Activated CD4-positive, alpha-beta memory T cell treated with anti-CD3 and anti-CD28 coated beads, Interleukin-2, amount 10 ng/mL, durations not matched to agents 7 days and 5 days (primary cell): ENCODE measurements at places on chromosomes 7 and 10. TPM values are rescaled to one million over a fixed set of nuclear protein-coding genes. Genes with fewer than 3 reads are reported as not detected.

Gene PIP
- total RNA-seq = not detected

DNA sequence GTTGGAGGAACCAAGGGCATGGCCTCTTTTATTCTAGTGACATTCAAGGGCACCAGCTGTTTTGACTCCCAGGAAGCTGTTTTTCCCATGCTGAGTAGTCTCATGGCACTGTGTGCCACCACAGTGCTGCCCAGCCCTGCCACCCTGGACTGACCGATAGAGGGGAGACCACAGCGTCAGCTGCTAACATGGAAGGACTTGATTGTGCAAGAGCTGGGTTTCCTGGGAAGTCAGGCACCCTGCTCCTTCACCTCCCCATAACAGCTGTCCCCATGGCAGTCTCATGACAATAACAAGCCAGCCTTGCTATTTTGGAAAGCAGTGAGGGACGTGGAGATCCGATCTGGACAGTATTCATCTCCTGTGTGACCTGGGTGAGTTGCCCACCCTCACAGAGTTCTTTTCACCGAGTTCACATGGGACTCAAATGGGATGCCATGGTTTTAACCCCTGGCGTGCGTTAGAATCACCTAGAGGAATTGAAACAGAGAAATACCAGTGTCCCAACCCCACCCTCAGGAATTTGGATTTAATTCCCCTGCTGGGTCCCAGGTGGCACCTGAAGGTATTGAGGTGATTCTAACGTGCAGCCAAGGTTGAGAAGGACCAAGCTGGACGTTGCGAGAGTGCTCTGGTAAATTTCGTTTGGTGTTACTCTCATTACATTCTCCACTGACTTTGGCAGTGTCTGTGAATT is 174.8 kb downstream of the CELF2 start:
- DNase-seq = no peak

GRCh38 chr10:21989453-21990154 is 13.9 kb downstream of the DNAJC1 start:
- peak; percentile 37 for DNase-seq

DNA sequence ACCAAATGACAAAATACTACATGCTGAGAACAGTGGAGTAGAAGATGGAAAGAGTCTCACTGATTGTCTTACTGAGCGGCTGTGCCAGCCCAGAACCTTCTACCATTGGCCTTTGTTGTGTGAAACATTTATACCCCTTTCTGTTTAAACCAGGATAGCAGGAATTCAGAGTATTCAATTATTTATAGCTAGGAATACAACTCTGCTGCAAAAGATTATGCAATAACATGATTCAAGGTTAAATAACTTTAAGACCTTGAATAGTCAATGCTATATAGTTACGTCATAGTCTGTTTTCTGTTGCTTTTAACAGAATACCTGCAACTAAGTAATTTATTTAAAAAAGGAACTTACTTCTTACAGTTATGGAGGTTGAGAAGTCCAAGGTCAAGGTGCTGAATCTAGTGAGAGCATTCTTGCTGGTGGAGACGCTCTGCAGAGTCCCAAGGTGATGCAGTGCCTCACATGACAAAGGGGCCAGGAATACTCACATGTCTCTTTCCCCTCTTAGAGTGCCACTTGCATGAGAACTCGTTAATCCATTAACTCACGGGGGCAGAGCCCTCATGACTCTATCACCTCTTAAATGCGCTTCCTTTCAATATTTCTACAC is 371.8 kb downstream of the MDFIC start:
- no peak for DNase-seq

DNA sequence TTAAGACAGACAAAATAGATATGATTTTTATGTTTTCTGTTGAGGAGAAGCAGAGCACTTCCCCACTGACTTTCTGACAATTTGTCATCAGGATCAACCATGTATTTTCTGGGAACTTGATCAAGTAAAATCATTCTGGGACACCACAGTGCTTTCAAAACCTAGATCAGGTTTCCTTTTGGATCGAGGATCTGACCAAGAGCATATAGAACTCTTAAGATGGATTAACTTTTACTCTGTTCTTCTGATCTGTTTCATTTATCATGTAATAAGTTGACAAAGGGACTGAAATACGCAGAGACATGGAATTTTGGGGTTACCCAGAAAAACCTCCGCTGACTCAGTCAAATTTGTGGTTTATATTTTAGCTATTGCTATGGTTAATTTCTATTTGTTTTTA is 136.0 kb upstream of the WNT16 start:
- no peak for DNase-seq

- no peak for DNase-seq
Observed at GRCh38 chr7:47873762-47874161, 74.5 kb downstream of the PKD1L1 start.

DNA sequence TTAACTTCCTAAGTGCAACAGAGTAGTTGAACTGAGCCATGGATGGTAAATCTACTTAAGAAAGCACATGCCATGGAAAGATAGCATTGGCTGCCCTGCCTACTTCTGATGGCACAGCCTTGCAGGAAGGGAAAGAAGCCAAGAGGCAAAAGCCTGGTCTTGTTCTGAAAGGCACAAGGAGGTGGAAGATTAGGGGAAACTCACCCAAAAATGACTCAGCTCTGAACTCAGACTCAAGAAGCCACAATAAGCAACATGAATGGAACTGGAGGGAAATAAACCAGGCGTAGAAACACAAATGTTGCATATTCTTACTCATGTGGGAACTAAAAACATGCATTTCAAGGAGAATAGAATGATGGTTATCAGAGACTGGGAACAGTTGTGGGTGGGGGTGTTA is 20.8 kb upstream of the ALOX5 start:
- no peak for DNase-seq

- no peak for DNase-seq
Observed at GRCh38 chr7:94042381-94042780, 38.2 kb upstream of the BET1 start.

Gene LRMDA
- total RNA-seq = not detected

- peak; percentile 36 for DNase-seq
Observed at GRCh38 chr10:1047937-1048336, 982 bp downstream of the IDI1 start.

Gene ZNF511
- total RNA-seq = 45.7 TPM

GRCh38 chr10:14192746-14193145 is 138.0 kb downstream of the FRMD4A start:
- DNase-seq = no peak

Gene HMX3
- not detected for total RNA-seq

DNA sequence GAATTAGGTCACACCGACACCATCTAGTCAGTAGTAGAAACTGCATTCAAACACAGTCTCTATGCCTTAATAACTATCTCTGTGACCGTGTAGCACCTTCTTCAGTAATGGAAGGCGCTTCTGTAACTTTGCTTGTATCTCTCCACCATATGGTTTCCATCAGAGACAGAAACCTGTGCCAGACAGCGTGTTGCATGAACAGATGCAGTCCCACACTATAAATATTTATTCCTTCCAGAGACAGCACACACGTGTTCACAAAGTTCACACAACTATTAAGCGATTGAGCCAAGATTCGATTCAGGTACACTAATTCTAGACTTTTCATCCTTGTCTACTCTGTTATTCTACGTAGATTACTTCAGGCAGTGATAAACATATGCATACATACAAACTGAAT is 873.9 kb upstream of the MBL2 start:
- no peak for DNase-seq

- no peak for DNase-seq
Observed at GRCh38 chr10:61921143-61921542, 19.6 kb downstream of the ARID5B start.

GRCh38 chr7:30775992-30776391 is 4.8 kb downstream of the MINDY4 start:
- no peak for DNase-seq

Gene IFIT1B
- total RNA-seq = not detected

GRCh38 chr7:5596046-5596895 is 172.6 kb upstream of the TNRC18 start:
- DNase-seq = peak; percentile 80

Gene IL15RA
- 22.1 TPM for total RNA-seq

DNA sequence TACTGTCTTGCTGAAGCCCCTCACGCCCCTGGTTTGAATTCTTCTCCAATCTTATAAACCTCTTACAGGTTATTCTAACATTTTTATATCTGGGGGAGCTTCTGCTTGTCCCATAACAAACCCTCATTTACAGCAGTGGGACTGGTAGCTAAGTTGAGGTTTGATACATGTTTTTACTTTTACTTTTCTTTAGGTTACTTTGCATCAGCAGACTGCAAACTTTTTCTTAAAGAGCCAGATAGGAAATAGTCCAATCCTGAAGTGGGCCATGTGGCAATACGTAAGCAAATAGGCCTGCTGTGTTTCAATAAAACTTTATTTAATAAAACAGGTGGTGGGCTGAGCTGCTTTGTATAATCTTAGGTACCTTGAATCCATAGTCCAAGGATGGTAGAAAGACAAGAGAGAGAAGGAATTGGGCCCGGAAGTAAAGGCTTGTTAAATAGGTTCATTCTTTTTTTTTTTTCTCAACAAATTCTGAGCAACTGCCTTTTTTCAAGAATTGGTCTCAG is 27.3 kb downstream of the RAB18 start:
- DNase-seq = no peak

DNA sequence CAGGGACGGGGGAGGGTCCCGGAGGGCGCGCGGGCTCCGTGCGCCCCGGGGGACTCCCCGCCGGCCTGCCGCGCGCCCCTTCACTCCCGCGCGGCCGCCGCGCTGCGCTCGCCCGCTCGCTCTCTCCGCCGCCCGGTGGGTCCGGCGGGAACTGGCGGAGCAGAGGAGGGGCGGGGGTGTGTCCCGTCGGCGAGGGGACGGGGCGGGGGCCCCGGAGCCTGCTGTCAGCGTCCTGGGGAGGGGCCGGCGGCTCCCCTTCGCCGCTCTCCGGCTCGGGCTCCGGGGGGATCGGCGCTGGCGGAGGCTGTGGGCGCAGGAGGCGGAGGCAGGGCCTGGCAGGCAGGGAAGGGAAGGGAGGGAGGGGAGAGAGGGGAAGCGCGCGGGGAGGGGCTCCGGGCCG is at the start of gene SH3PXD2A:
TSS of gene SH3PXD2A (minus strand) at position 153 of the 400 bp plus-strand sequence. CDS start 310 bp downstream, outside the sequence.
- DNase-seq = peak; percentile 42

Gene BHLHA15
- 0.43 TPM for total RNA-seq

DNA sequence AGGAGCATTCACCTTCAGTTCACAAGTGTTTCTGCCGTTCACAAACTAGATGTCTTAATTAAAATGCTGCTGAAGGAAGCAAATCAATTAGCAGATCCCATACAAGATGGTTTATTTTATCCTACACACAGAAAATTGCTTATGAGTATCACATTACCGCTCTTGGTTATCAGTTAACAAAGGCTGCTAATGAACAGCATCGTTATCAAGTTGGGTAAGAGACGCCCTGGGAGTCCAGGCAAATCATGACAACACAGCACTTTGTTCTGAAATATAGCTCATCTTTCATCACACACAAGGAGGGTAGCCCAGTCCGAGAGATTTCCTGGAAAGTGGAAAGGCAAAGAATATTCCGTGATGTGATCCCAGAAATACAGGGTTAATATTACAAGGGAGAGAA is 20.8 kb upstream of the FAM170B start:
- no peak for DNase-seq

DNA sequence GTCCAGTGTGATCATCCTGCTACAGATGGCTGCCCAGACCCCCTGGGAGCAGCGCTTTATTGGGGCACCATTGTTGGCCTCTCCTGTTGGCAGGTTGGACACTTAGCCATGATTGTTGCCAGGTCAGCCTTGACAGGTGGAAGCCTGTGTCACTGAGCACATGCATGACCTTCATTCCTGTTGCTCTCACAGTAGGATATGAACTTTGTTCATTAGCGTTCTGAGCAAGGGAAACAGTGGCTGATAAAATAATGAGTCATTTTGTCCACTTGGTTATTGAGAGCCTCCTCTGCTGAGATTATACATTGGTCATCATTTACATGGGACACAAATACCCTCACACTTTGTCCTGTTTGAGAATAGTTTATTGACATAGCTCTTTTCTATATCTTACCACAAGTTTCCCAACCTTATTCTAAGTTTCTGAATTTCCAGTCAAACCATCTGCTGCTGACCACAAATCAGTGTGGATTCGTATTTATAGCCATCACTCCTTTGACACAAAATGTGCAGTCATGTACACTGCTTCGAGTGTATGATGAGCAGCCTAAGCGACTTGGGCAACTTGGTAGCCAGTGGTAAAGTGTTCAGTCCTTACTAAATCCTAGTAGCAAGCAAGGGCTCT is 102.6 kb downstream of the TPST1 start:
- no peak for DNase-seq

- peak; percentile 35 for DNase-seq
Observed at GRCh38 chr10:50396491-50397311, 145.4 kb upstream of the ASAH2 start.

Gene KAZALD1
- 0.53 TPM for total RNA-seq

GRCh38 chr10:248307-248706 is 113.1 kb downstream of the ZMYND11 start:
- no peak for DNase-seq

Gene INHBA
- not detected for total RNA-seq

GRCh38 chr10:93600446-93601145 is 439 bp downstream of the RBP4 start:
- DNase-seq = no peak

GRCh38 chr10:110992006-110992800 is 72.8 kb downstream of the SHOC2 start:
- DNase-seq = no peak
